ENCODE measurements at places on chromosomes 2 and 18.

DNA sequence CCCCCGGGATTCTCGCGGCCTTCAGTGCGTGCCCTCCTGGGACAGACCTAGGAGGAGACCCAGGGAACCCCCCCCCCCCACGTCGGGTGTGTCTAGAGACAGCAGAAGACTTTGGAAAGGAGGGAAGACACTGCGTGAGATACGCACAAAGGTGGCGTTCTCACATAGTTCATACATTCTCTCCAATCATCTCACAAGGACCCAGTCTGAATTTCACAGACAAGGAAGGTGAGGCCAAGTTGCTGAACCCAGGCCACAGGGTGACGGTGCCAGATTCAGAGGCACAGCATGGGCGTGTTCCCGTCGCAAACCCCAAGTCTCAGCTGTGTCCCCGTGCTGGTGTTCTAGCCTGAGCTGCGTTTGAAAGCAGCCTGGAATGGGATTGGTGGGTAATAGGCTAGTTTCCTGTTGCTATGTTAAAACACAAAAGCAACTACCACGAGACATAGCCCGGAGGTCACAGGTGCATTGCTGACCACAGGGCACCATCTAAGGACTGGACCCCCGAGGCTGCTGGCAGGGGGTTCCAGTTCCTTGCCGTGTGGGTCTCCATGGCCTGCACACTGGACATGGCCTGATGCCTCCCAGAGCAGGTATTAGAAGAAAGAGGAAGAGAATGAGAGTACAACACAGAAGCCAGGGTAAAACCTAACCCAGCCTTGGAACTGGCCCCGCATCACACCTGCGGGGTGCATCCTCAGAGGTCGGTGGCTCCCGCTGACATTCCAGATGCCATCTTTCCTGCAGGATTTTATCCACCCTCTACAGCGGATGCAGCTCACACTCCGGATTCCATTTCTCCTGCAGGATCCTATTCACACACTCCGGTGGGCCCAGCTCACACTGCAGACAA lies 1.1 kb upstream of the PXDN start:
- DNase-seq = no peak

GRCh38 chr2:151862700-151863099 lies 34.5 kb upstream of the ARL5A start:
- DNase-seq = no peak

DNA sequence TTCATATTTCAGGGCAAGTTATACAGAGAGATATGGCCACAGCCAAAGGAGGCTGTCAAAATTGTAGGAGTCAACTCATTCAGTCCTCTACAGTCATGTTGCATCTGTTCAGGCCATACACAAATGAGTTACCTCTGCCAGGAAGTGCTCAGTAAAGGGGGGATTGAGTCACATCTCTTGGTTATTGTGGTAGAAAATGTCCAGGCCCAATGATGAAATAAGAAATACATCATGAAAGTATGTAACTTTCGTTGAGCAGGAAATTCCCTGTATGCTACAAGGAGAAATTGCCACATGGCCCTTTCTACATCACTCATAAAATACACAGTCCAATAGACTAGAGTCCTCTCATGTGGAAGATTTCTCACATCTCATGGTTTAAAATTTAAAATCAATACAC lies 103.9 kb upstream of the COL3A1 start:
- no peak for DNase-seq

DNA sequence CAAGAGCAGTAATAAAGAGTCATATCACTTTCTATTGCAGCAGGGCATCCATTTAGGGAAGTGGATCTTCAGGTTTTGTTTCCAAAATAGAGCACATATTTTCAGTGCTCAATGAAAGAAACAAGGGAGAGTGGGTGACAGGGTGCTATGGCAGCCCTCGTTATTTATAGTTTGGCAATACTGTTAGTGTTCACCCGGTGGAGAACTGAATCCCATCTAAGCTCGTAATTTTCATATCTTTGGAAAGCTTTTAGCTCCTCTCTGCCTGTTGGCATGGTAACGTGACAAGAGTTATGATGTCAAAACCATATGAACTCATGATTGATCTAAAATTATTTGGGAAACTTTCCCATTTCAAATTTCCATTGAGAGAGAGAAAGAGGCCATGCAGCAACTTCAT lies 331.9 kb downstream of the LRRTM1 start:
- DNase-seq = no peak

DNA sequence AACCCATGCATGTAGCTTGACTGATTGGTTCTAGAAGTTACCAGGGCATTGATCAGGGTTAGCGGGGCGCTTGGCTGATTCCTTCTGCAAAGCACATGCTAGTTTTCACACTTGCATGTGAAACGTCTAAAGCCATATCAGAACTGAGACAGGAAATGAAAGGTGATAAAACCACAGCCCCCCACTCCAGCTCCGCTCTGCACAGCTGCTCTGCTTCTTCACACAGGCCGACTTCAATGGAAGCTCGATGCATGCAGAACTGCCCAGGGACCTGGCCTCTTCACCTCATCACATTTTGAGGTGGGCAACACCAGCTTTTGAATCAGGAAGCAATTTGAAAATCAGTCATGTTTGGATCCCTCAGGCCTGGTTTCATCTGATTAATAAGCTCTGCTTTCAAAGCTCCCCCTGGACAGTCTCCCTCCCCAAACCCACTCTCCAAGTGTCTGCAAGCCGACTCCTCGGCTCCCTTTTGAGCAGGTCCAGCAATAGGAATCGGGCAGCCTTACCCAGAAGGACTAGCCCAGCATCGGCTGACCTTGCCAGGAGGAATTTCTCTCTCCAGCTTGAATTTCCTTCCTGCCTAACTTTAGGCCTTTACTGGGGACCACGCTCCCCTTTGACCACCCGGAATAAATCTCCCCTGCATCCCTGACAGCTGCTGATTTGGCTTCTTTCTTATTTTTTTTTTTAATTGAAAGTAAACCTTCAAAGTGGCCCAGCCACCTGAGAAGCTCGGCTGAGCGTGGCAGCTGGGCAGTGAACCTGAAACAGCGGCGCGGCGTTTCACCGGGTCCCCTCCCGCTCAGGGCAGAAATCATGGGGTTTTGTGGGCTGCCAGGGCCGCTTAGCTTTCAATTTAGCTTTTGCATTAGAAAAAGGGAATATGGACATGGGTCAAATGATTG lies 31.7 kb downstream of the HRH4 start:
- no peak for DNase-seq

DNA sequence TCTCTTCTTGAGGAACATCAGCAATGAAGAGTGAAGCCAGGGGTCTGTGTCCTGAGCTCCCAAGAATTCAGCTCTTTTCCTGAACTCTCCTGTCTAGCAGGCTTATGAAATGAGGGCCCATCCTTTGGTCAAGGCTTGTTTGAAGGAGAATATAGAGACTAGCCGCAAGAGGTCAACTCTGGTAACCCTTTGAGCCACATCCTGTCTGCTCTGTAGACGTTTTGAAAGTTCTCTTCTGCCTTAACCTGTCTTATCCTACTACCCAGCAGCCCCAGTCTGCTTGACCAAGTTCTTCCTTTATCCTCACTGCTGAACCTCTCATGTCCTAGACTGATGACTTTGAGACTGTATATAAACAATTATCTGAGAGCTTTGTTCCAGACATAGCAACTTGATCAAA lies 5.4 kb downstream of the SEMA4F start:
- DNase-seq = no peak

DNA sequence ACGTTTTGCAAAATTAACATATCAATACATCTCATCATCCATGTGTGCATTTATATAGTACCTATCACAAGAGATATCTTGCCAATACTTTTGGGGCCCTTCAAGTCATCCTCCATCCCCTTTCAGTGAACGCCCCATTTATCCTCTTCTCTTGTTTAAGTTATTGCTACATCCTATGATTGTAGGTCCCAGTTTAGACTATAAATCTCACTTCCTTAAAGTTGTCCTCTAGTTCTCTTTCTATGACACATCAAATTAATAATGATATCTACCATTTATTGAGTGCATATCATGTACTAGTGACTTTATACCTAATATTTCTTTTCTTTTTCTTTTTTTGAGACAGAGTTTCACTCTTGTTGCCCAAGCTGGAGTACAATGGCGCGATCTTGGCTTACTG lies 28.8 kb upstream of the FBXO11 start:
- DNase-seq = no peak

DNA sequence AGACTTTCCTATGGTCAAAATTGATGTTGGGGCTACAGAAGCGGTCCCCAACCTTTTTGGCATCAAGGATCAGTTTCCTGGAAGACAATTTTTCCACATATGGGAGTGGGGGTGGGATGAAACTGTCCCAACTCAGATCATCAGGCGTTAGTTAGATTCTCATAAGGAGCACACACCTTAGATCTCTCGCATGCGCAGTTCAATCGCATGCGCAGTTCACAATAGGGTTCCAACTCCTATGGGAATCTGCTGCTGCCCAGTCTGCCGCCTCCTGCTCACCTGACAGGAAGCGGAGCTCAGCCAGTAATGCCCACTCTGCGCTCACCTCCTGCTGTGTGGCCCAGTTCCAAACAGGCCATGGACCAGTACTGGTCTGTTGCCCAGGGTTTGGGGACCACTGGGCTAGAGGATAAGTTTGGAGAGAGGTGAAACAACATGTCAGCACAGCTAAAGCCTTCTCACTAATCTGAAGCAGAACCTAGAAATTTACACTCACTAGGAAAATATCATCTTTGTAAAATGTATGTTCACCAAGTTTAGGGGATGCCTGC lies 410.8 kb upstream of the ZNF804A start:
- no peak for DNase-seq

GRCh38 chr2:166539340-166540162 lies 45.5 kb upstream of the SCN7A start:
- DNase-seq = no peak

GRCh38 chr18:7482342-7482741 lies 84.8 kb upstream of the PTPRM start:
- no peak for DNase-seq

GRCh38 chr18:45713239-45713638 lies 10.7 kb upstream of the SLC14A1 start:
- no peak for DNase-seq

- no peak for DNase-seq
Measured at GRCh38 chr2:224894356-224894755, 147.9 kb downstream of the DOCK10 start.

DNA sequence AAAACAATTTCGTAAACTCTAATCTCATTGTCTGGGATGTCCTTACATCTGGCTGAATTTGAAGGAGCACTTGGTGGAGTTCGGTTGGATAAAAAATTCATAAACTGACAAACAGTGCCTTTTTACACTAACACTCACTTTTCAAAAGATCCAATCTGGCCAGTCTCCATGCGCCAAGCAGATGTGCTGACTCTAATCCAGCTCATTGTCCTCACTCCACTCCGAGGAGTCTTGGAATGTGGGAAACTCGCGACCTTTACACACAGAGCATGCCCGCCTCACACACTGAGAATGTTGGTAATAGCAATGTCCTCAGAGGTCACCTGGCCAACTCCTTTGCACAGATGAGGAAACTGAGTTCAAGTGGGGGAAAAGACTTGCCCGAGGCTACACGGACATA lies 66.8 kb downstream of the XDH start:
- no peak for DNase-seq

- no peak for DNase-seq
Measured at GRCh38 chr2:10238396-10238795, 64.3 kb upstream of the HPCAL1 start.

DNA sequence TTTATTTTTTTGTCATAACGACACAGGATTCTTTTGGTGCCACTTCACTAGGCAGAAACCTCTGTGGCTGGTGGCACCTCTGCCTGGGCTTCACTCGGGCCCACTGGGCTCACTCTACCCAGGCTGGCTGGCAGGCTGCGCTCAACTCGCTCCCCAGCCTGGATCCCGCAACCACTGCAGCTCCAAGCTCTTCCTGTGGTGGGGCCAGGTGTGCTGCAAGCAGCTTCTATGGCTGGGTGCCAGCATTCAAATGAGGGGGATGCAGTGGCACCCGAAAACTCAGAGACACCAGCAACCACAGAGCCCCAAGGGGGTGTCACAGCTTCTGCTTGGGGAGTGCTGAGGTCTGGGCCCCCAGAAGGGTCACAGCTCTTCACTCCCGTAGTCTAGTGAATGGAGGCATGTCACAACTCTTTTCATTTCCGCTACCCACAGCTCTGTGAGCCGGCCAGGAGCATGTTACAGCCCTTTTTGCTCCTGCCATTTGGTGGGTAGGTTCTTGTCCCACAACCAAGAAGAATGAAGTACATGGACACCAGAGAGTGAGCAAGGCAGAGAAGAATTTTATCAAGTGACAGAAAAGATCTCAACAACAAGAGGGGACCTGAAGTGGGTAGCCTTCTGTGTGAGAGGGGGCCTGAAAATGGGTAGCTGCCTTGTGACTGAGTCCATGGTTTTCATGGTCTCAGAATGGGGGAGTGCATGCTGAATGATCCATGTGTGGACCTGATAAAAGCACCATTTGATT lies 170.1 kb downstream of the UBR3 start:
- no peak for DNase-seq

- DNase-seq = no peak
Measured at GRCh38 chr2:103135679-103136078, 373.8 kb downstream of the TMEM182 start.

DNA sequence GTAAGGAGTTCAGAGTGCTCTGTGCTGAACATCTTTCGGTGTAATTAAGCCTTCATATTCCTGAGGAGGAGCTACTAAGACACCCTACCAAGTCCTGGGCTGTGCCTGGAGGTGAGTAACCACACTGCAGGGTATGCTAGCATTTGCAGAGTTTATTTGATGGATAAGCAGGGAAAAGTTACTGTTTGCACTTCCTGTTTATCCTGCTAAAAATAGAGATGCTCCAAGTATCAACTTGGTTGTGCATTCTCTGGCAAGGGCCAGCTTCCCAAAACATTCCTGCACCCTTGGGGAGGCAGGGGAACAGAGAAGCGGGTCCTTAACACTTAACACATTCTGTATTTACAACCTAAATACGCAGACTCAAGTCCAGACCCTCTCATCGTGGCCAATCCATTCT lies 49.8 kb downstream of the PARD6G start:
- no peak for DNase-seq

- DNase-seq = no peak
Measured at GRCh38 chr2:101262142-101262541, 9.5 kb downstream of the CNOT11 start.

DNA sequence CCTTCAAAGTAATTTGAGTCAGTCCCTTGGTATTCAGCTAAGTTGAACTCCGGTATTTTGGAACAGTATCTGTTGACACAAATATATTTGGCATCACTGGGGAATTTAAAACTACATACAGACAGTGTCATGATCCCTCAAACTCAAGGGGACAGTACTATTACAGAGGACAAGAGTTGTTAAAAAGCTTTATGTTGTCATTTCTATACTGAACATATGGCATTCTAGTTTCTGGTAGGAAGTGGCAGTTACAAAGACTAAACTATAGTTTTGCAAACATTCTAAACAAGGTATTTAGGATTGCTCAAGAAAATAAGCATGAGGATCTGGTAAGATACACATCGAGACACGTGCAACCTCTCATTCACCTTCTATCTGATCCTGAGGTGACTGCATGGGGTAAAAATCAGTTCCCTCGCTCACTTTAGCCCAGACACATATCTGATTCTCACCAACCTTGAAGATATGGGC lies 16.6 kb upstream of the CCNYL1 start:
- no peak for DNase-seq

All from nucleus accumbens (tissue), 56 donors.